SJSA1 (cell line): ENCODE measurements at places on chromosomes 2 and 18. TPM values are rescaled to one million over a fixed set of nuclear protein-coding genes. Genes with fewer than 3 reads are reported as not detected.

- peaks cover 5% of the 10 kb centered on the region for H3K27me3 ChIP-seq
- H3K4me1 ChIP-seq = no peaks in the 10 kb centered on the region
- H3K27ac ChIP-seq = no peak overlapping the region
- H3K4me3 ChIP-seq = no peak overlapping the region
- no peaks in the 10 kb centered on the region for H3K36me3 ChIP-seq
- DNase-seq = no peak
Observed at GRCh38 chr2:85112906-85113625, 20.1 kb upstream of the TCF7L1 start.

- H3K4me1 ChIP-seq = peaks cover 22% of the 10 kb centered on the region
- DNase-seq = no peak
- H3K27me3 ChIP-seq = no peaks in the 10 kb centered on the region
Observed at GRCh38 chr2:127611076-127611925, 34.7 kb upstream of the GPR17 start.

GRCh38 chr2:169265591-169265990 lies 96.7 kb downstream of the LRP2 start:
- H3K27ac ChIP-seq = no peak overlapping the region
- no peaks in the 10 kb centered on the region for H3K4me1 ChIP-seq

Gene KRTCAP3
- total RNA-seq = not detected in 2 replicates

DNA sequence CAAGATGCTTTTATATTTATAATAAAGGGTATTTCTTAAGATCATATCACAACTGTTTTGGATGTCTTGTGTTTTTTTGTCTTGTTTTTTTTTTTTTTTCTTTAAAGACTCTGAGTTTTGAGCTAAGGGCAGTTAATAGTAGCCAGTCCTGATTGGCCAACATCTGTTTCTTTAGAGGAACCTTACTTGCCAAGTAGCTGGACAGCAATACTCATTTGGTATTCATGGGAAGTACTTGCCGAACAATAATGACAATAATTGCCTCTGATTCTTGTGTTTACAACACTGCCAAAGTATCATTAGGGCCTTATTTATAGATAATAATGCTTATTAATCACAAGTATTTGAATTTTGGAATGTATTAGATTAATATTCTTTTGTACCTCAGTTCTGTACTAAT lies 17.1 kb upstream of the POU3F3 start:
- no peak for DNase-seq
- no peak overlapping the region for H3K27ac ChIP-seq
- no peaks in the 10 kb centered on the region for H3K4me1 ChIP-seq
- H3K4me3 ChIP-seq = no peak overlapping the region
- peaks cover 16% of the 10 kb centered on the region for H3K27me3 ChIP-seq

DNA sequence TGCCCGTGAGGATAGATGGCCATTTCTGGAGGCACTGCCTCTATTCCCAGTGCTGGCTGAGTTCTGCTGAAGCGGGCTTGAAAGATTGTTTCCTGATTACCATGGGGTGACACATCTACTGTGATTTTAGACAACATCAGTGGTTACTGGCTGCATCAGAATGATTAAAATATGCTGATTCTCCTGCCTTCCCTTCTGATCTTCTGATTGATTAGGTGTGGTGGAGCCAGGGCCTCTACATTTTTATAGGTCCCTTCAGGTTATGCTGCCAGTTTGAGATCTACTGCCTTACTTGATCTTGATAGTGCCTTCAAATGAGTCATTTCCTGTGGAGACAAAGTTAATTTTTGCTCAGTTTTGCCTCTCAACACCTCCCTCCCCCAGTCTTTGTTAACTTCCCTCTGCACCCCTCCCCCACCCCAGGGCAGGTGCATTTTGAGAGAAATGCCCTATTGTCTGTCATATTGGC lies 31.6 kb upstream of the SNORC start:
- no peak for DNase-seq
- peaks cover 15% of the 10 kb centered on the region for H3K4me1 ChIP-seq
- no peaks in the 10 kb centered on the region for H3K27me3 ChIP-seq
- H3K36me3 ChIP-seq = peaks cover 63% of the 10 kb centered on the region
- H3K4me3 ChIP-seq = no peak overlapping the region

DNA sequence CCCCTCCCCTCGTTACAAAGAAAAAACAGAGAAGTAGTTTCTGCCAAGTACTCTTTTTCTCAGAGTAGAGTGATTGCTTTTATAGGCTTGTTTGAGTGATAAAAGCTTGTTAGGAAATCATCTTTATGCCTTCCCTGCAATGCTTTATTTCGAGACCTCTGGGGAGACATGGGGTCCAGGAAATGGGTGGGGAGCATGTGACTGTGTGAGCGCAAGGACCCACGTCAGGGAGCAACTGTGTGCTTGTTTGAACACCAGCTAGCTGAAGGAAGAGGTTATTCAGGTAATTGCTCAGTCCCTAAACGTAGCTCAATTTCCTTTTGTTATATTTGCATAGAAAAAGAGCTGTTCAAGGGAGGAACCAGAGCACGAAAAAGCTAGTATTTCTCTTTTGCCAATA lies 187.3 kb downstream of the FAM210A start:
- no peak overlapping the region for H3K27ac ChIP-seq
- no peaks in the 10 kb centered on the region for H3K36me3 ChIP-seq
- H3K27me3 ChIP-seq = peaks cover 12% of the 10 kb centered on the region; the same call in 1 of the 2 replicates
- H3K4me3 ChIP-seq = no peak overlapping the region

GRCh38 chr2:102839668-102840388 lies 78.0 kb downstream of the TMEM182 start:
- no peaks in the 10 kb centered on the region for H3K27me3 ChIP-seq
- H3K4me1 ChIP-seq = no peaks in the 10 kb centered on the region
- no peak overlapping the region for H3K4me3 ChIP-seq
- no peak for DNase-seq
- H3K27ac ChIP-seq = no peak overlapping the region
